ENCODE measurements at places on chromosomes 3 and 15.

GRCh38 chr3:186588632-186589031 lies 18.1 kb downstream of the DNAJB11 start:
- DNase-seq: no peak

DNA sequence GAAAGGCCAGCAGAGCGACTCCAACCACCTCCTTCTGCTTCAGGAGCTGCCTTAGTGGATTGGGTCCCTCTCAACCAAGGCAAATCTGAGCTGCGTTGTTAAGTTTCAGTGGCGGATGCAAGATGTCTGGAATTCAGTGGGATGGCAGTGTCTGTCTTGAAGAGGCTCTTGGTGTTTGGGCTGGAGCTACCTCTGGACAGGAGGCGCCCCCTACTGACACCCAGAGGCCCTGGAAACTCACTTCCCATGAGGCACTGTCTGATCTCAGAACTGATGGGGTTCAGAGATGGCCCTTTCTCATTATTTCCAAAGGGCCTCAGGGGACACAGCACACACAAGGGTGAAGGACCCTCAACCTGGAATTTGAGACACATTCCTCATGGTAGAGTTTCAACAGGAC lies 6.0 kb upstream of the SLC28A1 start:
- peak; percentile 62 for DNase-seq

DNA sequence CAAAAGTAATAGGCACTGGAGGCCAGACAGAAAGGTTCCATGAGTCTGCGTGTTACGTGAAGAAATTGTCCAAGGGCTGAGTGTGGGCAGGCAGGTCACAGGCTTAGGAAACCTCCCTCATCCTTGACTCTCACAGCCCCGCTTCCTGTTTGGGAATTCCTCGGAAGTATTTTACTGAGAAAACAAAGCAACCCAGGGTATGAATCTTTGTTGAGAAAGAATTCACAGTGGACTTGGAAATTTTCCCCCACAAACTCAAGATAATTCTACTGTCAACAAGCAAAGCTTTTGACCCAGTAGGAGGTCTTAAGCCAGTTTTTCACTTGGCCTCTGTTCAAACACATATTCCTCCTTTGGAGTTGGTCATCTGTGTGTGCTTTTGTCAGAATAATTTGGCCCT lies 377.1 kb upstream of the TPM1 start:
- DNase-seq: no peak

DNA sequence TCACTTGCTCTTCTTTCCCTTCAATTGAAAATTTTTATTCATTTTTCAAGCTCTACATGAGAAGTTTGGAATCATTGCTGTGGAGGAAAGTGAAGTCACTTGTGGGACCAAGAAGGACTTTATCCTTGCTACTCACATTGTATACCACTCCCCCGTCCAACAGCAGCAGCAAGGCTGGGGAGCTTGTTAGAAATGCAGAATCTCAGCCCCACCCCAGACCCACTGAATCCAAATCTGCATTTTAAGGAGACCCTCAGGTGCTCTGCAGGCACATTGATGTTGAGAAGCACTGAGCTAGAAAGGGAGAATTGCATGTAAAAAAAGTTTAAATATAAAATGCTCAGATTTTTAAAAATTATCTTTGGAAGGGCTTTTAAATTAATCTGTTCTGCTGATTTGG lies 202.3 kb upstream of the MRPL3 start:
- no peak for DNase-seq

DNA sequence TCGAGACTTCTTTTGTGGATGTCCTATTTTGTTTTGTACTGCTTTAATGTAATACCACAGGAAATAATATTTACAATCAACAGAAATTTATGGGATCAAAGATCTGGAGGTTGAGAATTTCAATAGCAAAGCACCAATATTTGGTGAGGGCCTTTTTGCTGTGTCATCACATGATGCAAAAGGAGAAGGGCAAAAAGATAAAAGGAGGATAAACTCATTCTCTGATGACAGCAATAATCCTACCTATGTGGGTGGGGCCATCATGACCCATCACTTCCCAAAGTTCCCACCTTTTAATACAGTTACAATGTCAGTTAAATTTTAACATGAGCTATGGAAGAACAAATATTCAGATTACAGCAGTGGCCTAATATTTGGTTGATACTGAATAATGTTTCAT lies 832.9 kb downstream of the OTOL1 start:
- DNase-seq: no peak

Data from activated CD4-positive, alpha-beta T cell treated with anti-CD3 and anti-CD28 coated beads for 24 hours (primary cell).